ENCODE measurements at places on chromosomes 6 and 20. TPM values are rescaled to one million over a fixed set of nuclear protein-coding genes. Genes with fewer than 3 reads are reported as not detected.

The MOG gene
- total RNA-seq: 1.2 TPM

DNA sequence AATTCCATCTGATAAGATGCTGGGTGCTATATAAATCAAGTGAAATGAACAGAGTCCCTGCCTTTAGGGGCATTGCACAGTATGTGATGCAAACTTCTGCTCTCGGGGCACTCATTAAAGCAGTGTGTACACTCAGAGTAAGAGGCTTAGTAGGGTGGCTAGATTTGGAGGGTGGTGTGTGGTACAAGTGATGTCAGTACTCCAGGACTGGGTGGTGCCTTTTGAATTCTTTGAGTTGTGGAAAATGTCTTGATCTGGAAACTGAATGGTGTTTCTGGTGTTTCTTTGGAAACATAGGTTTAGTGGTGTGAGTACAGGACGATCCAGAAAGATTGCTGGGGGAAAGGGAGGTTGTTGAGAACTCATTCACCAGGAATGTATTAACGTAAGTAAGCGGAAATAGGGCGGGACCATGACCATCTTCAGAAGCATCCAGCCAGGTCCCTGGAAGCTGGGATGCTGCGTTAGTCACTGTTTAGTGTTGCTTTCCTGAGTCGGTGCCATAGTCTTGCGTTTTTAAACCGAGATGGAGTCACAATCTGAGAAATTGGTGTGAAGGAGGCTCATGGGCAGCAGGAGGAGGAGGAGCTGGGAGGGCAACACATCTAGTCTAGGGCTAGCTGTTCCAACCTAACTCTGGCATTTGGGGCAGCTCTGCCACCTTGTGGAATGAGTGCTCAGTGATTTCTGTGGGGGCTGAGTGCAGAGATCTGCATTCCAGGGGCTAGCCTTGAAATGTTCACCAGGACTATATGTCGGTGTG is 70.3 kb downstream of the SCAND1 start:
- no peak overlapping the region for H3K4me3 ChIP-seq
- H3K27me3 ChIP-seq: no peaks in the 10 kb centered on the region
- H3K36me3 ChIP-seq: peaks cover 5% of the 10 kb centered on the region
- H3K4me1 ChIP-seq: peaks cover 11% of the 10 kb centered on the region

DNA sequence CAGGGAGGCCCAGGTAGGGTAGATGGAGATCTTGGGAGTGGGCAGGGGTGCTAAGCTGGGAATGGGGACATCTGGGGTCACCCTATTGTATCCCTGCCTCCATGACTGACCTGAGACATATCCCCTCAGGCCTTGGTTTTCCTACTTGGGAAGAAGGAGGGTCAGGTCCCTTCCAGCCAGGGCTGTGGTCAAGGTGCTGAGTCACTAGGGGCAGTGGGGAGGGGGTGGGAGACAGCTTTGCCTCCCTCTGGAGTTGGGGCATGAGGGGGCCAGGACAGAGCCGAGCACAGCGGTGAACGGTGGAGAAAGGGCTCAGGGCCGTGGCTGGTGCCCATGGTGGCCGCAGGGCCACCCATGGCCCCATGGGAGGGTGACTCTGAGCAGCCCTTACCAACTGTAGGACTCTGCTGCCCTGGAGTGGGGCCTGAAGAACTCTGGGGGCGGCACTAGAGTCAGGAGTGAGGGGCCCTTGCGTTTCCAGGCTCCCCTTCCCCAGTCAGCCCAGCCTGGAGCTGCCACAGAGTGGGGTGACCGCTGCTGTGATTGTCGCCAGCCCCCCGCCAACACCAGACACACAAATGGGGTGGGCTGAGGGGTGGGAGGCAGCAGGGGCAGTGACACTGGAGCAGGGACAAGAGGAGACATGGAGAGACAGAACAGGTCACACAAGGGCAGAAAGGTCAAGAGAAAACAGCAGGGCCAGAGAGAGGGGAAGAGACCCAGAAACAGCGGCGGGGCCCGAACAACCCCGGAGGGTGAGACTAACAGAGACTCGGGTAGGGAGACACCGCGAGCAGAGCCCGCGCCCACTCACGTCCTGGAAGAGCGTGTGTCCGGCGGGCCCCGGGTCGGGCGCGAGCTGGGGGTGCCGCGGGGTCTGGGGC is 576 bp downstream of the NECAB3 start:
- H3K4me1 ChIP-seq: peaks cover 31% of the 10 kb centered on the region
- DNase-seq: no peak
- H3K27me3 ChIP-seq: no peaks in the 10 kb centered on the region
- H3K4me3 ChIP-seq: peak overlapping the region; percentile 92

- no peak for DNase-seq
- H3K4me1 ChIP-seq: no peaks in the 10 kb centered on the region
- H3K27ac ChIP-seq: no peak overlapping the region
- no peaks in the 10 kb centered on the region for H3K36me3 ChIP-seq
- no peaks in the 10 kb centered on the region for H3K27me3 ChIP-seq
- H3K4me3 ChIP-seq: no peak overlapping the region
These were observed 266.1 kb upstream of the EPHA7 start for GRCh38 chr6:93685494-93685893.

The TGM2 gene
- total RNA-seq: 1.5 TPM

DNA sequence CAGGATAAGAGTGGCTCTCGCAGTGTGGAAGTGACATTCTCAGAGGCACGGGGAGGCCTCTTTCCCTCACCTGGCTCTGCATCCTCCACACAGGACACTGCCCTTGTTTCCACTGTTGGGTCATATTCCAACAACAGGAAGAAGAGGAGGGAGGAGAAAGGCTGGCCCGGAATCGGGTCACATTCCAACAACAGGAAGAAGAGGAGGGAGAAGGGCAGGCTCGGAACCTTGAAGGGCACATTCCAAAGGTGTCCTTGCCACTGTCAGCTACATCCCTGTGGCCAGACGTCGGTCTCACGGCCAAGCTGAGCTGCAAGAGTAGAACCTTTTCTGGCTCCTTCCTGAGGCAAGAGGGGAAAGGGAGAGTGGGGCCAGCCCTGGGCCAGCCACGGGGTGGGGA is 25.4 kb downstream of the CHRNA4 start:
- no peaks in the 10 kb centered on the region for H3K4me1 ChIP-seq
- no peak overlapping the region for H3K4me3 ChIP-seq
- H3K36me3 ChIP-seq: peaks cover 6% of the 10 kb centered on the region
- H3K27me3 ChIP-seq: peaks cover 7% of the 10 kb centered on the region
- DNase-seq: no peak

- DNase-seq: no peak
- no peak overlapping the region for H3K27ac ChIP-seq
- H3K27me3 ChIP-seq: peaks cover 5% of the 10 kb centered on the region
- H3K4me3 ChIP-seq: no peak overlapping the region
- peaks cover 13% of the 10 kb centered on the region for H3K36me3 ChIP-seq
These were observed 25.3 kb upstream of the SMIM8 start for GRCh38 chr6:87297119-87297518.

GRCh38 chr6:30066082-30066481 is 916 bp upstream of the PPP1R11 start:
- H3K4me1 ChIP-seq: peaks cover 31% of the 10 kb centered on the region
- peaks cover 6% of the 10 kb centered on the region for H3K36me3 ChIP-seq
- no peak for DNase-seq
- H3K27me3 ChIP-seq: peaks cover 16% of the 10 kb centered on the region

The PYGB gene
- 44.5 TPM for total RNA-seq

GRCh38 chr6:170284866-170285469 is 5.9 kb downstream of the DLL1 start:
- H3K4me3 ChIP-seq: no peak overlapping the region
- peaks cover 38% of the 10 kb centered on the region for H3K4me1 ChIP-seq
- no peak for DNase-seq
- H3K27me3 ChIP-seq: peaks cover 92% of the 10 kb centered on the region
- H3K36me3 ChIP-seq: peaks cover 31% of the 10 kb centered on the region
- H3K27ac ChIP-seq: no peak overlapping the region

- H3K4me3 ChIP-seq: no peak overlapping the region
- H3K27ac ChIP-seq: peak overlapping the region; percentile 78
- H3K4me1 ChIP-seq: peaks cover 20% of the 10 kb centered on the region
These were observed 76.4 kb downstream of the SSR1 start for GRCh38 chr6:7236306-7237209.

DNA sequence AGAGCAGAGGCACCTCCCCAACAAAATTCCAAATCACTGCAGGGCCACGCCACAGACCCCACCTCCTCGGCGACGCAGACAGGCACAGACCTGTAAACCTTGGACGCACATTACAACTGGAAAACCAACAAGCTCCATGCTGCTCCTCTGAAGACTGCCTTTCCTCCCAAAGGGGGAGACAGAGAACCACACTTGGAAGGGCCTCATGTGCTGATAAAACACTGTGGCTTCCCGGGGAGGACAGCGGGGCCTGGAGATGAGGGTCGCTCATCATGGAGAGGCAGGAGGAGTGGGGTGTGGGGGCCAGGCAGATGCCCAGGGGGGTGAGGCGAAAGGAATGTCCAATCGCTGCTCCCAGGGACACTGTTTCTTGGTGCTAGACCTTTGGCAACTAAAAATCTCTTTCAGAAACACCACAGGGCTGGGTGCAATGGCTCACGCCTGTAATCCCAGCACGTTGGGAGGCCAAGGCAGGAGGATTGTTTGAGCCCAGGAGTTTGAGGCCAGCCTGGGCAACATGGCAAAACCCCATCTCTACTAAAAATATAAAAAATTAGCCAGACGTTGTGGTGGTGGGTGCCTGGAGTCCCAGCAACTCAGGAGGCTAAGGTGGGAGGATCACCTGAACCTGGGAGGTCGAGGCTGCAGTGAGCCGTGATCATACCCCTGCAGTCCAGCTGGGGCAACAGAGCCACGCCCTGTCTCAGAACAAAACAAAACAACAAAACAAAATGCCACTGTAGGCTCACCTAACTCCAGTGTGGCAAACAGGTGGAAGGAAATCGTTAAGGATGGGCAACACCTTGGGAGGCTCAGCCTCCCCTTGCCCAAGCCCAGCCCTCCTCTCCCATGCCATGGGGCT is 53.8 kb downstream of the ABHD12 start:
- H3K27ac ChIP-seq: peak overlapping the region; percentile 72
- H3K4me1 ChIP-seq: peaks cover 32% of the 10 kb centered on the region
- peak; percentile 53 for DNase-seq
- no peak overlapping the region for H3K4me3 ChIP-seq
- peaks cover 12% of the 10 kb centered on the region for H3K36me3 ChIP-seq

GRCh38 chr6:43129434-43130194 is 41.5 kb upstream of the SRF start:
- H3K27me3 ChIP-seq: no peaks in the 10 kb centered on the region
- peaks cover 28% of the 10 kb centered on the region for H3K36me3 ChIP-seq
- DNase-seq: peak; percentile 58
- peak overlapping the region; percentile 68 for H3K27ac ChIP-seq
- H3K4me3 ChIP-seq: no peak overlapping the region
- peaks cover 23% of the 10 kb centered on the region for H3K4me1 ChIP-seq

DNA sequence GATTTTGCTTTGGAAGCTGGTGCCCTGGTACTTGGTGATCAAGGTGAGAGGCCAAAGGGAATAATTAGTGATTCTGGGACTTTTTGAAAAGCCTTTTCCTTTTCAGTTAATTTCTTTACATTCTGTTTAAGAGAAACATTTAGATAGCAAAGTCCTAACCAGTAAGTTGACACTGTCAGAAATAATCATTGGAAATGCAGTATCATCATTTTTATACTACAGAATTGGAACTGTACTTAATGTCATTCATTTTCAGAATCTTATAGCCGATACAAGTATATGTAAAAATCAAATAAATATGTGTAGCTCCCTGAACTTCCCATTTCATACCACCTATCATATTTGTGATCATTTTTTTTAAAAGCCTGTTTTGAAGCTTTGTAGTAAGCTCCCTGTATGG is 27.5 kb downstream of the MCM8 start:
- no peak overlapping the region for H3K27ac ChIP-seq
- no peak overlapping the region for H3K4me3 ChIP-seq
- no peak for DNase-seq
- H3K36me3 ChIP-seq: peaks cover 53% of the 10 kb centered on the region
- H3K4me1 ChIP-seq: no peaks in the 10 kb centered on the region

Data from WTC11 (cell line).